ENCODE measurements at places on chromosomes 4 and X. TPM values are rescaled to one million over a fixed set of nuclear protein-coding genes. Genes with fewer than 3 reads are reported as not detected.

- no peaks in the 10 kb centered on the region for H3K36me3 ChIP-seq
- H3K27me3 ChIP-seq: no peaks in the 10 kb centered on the region
- DNase-seq: peak; percentile 82
- H3K27ac ChIP-seq: no peak overlapping the region
- H3K4me3 ChIP-seq: no peak overlapping the region
Measured at GRCh38 chr4:77433418-77433733, 172.2 kb upstream of the CXCL13 start.

DNA sequence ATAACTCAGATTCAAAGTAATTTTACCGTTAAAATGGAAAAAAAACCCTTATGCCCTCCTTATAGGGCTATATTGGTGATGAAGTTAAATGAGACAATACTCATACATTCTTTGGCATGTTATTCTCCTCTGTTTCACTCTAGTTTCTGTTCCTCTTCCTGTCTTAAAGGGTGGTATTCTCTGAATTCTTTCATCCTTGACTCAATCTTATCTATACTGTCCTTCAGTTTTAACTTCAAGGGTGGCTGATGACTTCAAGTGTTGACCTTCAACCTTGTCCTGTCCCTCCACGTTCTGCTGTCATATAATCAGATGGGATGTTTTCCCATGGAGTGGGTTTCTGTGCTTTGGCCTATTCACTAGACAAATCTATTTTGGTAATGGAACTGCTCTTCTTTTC is 44.0 kb downstream of the ZNF518B start:
- no peak overlapping the region for H3K4me3 ChIP-seq
- H3K4me1 ChIP-seq: no peaks in the 10 kb centered on the region
- DNase-seq: no peak
- H3K27me3 ChIP-seq: no peaks in the 10 kb centered on the region
- no peaks in the 10 kb centered on the region for H3K36me3 ChIP-seq

- H3K4me3 ChIP-seq: no peak overlapping the region
- DNase-seq: no peak
- H3K4me1 ChIP-seq: no peaks in the 10 kb centered on the region
- no peaks in the 10 kb centered on the region for H3K27me3 ChIP-seq
Measured at GRCh38 chrX:107857837-107858236, 32.2 kb downstream of the MID2 start.

- H3K36me3 ChIP-seq: peaks cover 21% of the 10 kb centered on the region
- H3K27ac ChIP-seq: no peak overlapping the region
- no peaks in the 10 kb centered on the region for H3K4me1 ChIP-seq
- no peak for DNase-seq
- no peaks in the 10 kb centered on the region for H3K27me3 ChIP-seq
Measured at GRCh38 chrX:7085879-7086278, 61.6 kb upstream of the STS start.

DNA sequence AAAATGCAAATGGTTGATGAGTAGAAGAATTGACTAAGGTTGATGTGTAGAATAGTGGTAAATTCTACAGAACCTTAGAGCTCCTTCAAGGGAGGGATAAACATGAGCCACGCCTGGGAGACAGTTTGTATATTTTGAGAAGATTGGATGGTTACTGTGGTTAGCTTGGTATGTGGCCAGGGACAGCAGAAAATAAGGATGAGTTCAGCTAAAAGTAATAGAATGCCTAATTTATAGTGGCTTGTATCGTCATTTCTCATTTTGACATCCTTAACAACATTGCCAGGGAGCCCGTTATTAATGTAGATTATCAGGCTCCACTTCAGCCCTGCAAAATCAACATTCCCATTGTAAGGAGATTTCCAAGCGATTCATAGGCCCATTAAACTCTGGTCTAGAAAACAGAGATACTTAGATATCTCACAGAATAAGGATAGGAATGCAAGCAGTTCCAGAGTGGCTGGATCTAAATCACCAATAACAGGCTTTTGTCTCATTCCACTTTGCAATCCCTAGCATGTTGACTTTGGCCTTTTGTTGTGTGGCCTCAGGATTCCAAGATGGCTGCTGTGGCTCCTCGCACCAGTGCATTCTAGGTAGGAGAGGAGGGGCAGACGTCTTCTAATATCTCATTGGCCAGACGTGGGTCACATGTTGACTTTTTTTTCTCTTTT is 6.4 kb upstream of the PTTG2 start:
- no peaks in the 10 kb centered on the region for H3K4me1 ChIP-seq
- H3K27ac ChIP-seq: no peak overlapping the region
- H3K27me3 ChIP-seq: no peaks in the 10 kb centered on the region
- peak; percentile 20 for DNase-seq
- no peak overlapping the region for H3K4me3 ChIP-seq

DNA sequence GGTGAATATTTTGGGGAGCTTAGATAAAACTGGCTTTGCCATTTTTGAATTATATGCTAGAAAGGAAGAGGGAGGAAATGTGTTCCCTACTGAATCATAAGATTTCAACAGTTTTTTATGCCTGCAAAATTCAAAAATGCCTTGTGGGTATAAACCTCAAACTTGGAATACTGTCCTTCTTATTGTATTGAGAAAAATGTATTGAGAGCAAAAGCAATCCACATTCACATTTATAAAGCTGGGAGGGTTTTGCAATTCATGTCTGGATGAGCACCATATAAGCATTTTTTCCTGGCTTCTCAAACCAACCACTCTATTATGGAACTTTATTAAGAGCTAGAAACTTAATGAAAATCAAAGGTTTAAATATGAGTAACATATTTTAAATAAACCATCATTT is 289.8 kb downstream of the PCDH7 start:
- no peaks in the 10 kb centered on the region for H3K4me1 ChIP-seq
- no peak overlapping the region for H3K4me3 ChIP-seq
- no peak for DNase-seq
- no peak overlapping the region for H3K27ac ChIP-seq
- H3K27me3 ChIP-seq: no peaks in the 10 kb centered on the region

- no peaks in the 10 kb centered on the region for H3K36me3 ChIP-seq
- no peak for DNase-seq
Measured at GRCh38 chrX:66021401-66021764, 18.5 kb downstream of the VSIG4 start.

DNA sequence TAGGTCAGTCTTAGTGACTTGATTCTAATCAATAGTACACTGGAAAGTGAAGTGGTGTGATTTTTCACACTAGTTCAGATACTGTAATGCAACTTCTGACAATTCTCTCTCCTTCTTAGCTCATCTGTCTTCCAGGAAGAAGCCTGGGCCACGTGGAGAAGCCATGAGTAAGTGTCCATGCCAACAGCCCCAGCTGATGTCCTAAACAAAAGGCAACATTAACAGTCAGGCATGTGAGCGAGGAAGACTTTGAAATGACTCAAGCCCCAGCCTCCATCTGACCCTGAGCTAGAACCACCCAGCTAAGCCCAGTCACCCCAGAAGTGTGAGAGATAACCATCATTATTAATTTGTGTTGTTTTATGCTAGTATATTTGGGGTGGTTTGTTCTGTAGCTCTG is 115.7 kb upstream of the MAGEB16 start:
- H3K36me3 ChIP-seq: no peaks in the 10 kb centered on the region
- no peaks in the 10 kb centered on the region for H3K27me3 ChIP-seq
- no peak overlapping the region for H3K27ac ChIP-seq
- H3K4me3 ChIP-seq: no peak overlapping the region

DNA sequence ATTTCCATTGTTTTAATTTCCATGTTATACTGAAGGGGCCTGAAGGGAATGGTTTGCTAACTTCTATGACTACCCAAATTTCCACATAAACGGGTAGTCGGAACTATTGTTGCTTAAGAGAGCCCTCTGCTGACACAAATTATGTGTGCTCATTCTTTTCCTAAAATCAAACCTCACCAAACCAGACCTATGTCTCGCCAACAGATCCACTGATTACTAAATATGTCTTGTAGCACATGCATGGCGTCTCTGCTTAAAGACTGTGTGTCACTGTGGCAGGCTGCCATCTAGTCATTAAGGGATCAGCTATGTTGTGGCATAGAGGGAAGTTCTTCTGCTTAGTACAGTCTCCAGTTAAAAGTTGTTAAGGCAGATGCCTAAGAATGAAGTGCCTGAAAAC is 25.1 kb downstream of the PIR start:
- H3K27me3 ChIP-seq: no peaks in the 10 kb centered on the region
- H3K36me3 ChIP-seq: no peaks in the 10 kb centered on the region
- H3K4me1 ChIP-seq: no peaks in the 10 kb centered on the region
- H3K27ac ChIP-seq: no peak overlapping the region

GRCh38 chrX:137654481-137654880 is 88.6 kb downstream of the ZIC3 start:
- DNase-seq: no peak
- H3K27ac ChIP-seq: no peak overlapping the region
- H3K27me3 ChIP-seq: no peaks in the 10 kb centered on the region
- no peak overlapping the region for H3K4me3 ChIP-seq
- no peaks in the 10 kb centered on the region for H3K36me3 ChIP-seq
- no peaks in the 10 kb centered on the region for H3K4me1 ChIP-seq

GRCh38 chrX:7170898-7171297 is 22.9 kb upstream of the PUDP start:
- peak; percentile 37 for DNase-seq
- H3K36me3 ChIP-seq: no peaks in the 10 kb centered on the region
- no peaks in the 10 kb centered on the region for H3K27me3 ChIP-seq
- H3K4me1 ChIP-seq: no peaks in the 10 kb centered on the region

TMPRSS11E gene
- total RNA-seq: not detected

PAGE4 gene
- total RNA-seq: not detected
